ENCODE measurements at places on chromosomes 6 and 20.
A peak's percentile ranks its signal among the peaks of the same experiment; 100 is the strongest.

DNA sequence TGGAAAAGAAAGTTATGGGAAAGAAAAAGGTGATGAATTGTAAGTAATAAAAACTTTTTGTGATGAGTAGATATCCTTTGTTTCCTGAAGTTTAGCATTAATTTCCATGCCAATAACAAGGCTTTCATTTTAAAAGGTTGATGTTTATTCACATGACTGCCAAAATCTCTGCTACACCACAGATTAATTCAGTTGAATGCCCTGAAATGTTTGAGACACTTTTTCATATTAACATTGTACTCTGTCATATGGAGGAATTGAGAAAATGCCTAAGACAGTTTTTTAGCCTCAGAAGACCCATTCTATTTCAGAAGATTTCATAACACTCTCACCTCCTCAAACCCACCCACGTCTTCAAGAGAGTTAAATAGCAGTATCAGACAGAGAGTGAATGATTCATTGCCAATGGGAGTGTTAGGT is 115.5 kb downstream of the ADGRG6 start:
- no peak for DNase-seq

GRCh38 chr6:167720456-167721285 is 106.0 kb upstream of the AFDN start:
- no peak for DNase-seq

GRCh38 chr6:137271245-137272183 is 52.3 kb upstream of the IFNGR1 start:
- peak; percentile 20 for DNase-seq

DNA sequence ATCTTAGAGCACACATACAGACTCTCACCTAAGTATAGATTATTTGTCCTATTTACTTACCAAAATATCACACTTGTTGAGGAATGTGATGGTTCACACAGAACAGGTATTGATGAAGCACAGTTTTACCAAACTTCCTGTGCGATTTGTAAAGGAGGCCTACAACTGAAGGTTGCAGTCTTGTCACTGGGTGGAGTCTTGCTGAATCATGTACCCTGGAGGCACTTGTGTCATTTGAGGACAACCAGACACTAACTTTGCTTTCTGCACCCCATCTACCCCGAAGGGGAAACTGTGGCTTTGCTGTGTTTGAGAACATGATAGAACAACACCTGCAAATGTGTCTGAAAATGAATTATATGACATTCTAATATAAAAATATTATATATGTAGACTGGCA is 32.4 kb upstream of the HINT3 start:
- DNase-seq = no peak

GRCh38 chr20:63252284-63252711 is 2.0 kb downstream of the NKAIN4 start:
- no peak for DNase-seq

- DNase-seq = no peak
Measured at GRCh38 chr6:26532699-26533531, 5.3 kb upstream of the HMGN4 start.

DNA sequence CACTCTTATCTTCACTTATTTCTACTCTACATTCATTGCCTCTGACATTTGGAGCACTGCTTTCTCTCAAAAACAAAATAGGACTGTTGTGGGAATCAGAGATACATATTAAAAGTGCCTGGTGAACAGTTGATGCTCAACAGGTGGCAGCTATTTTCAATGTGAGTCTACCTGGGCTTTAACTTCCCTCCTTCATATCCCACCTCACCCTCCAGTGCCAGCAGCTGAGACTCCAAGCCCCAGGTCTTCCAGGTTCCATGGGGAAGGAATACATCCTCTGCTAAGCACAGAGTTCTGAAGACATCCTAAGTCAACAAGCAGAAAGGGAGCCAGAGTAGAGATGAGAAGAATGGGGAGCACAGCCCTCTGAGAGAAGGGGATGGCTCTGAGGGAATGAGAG is 7.0 kb upstream of the FOXP4 start:
- no peak for DNase-seq

Data from epithelial cell of proximal tubule (primary cell).